ENCODE measurements at places on chromosomes 4 and X.
A peak's percentile ranks its signal among the peaks of the same experiment; 100 is the strongest.

DNA sequence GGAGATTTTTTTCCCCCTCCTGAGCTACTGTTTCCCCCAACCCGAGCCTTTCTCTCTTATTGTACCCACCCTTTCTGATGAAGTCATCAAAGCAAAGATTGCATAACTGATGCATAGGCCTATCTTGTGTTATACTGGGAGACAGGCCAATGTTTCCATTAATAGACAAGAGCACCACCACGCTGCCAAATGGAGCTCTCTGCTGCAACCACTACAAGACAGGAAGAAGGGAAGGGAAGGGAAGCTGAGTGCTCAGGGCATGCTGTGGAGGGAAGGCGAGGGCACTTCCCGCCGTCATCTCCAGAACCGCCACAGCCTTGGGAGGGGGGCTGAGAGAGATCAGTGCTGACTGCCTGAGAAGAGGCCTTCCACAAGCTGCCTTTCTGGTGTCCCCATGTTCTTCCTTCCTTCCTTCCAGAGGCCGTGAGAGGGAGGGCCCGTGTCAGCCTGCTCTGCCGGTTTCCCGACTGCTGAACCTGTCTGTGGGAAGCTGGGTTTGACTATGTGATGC, 75.0 kb downstream of the MGST2 start:
- no peak for DNase-seq

GRCh38 chr4:141636082-141636770, at the start of gene IL15:
TSS of gene IL15 (plus strand) at chr4:141636583. CDS start at chr4:141719465, 82,882 bp downstream.
- DNase-seq, result peak; percentile 56

DNA sequence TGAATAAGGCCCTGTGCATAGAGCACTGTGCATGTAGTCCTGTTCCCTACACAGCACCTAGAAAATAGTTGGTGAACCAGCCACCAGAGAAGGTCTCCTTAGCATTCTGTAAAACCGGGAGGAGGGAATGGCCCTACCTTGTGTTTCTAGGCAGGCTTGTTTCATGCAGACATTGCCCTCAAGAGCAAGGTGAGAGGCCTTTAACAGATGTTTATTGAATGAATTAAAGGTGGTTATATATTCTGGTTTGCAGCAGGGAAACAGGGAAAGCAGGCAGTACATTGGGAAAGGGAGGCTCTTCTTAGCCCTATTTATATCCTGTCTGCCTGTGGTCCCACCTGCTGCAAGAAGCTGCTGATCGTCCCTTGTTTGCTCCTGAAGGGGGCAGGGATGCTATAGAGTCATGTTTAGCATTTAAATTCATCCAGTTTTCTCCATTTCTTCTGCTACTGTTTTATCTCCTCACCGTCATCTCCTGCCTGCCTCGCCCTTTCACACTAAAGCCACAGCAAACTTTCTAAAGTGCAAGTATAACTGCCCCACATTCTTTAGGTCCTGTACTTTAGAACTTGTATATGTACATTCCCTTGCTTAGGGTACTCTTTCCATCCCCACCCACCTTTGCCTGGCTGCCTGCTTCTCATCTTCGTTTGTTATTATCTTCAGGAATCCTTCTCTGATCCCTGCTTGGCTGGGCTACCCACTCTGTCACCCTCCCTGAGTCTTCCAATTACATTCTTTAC, 60.3 kb downstream of the EGF start:
- no peak for DNase-seq

DNA sequence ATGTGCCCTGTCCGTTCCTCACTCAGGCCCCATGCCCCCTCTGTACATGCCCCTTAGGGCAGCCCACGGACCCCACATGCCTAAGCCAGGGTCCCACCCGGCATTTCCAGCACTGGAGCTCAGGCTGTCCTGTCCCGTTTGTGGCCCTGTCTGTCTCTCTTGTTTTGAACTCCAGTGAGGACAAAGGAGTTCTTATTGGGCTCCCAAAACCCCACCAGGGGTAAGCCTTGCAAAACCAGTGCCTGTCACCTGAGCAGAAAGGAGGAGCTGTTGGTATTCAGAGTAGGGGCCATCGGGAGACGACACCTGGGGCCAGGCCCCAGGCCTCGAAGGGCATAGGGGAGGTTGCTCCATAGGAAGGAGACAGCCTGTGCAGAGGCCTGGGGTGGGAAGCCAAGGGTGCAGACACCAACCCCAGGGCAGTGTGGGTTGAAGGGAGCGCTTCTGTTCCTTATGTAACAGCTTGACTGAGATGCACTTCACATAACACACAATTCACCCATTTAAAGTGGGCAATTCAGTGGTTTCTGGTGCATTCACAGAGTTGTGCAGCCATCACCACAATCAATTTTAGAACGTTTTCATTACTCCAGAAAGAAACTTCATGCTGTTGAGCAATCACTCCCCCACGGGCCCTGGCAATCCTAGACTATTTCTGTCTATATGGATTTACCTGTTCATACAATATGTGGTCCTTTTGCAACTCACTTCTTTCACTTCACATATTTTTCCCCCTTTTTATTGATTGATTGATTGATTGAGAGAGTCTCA, 31.7 kb downstream of the MAN2B2 start:
- DNase-seq, result no peak

DNA sequence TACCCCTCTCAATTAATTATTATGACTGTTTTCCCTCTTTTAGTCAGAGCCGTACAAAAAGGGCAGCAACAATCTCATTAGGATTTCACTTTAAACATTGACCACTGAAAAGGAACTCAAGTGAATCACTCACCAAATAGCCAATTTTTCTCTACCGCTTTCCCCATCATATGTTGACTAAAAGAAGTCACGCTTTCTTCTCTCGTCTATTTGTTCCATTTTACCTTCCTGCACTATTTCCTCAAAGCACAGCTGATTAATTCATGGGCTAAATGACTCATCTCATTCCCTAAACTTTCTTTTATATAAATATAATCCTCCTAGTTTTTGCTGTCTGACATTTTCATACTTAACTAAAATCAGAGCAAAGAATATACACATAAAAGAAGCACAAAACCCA, 8.2 kb downstream of the MID1 start:
- DNase-seq, result no peak

GRCh38 chr4:176210101-176210500, 14.7 kb upstream of the SPATA4 start:
- DNase-seq, result no peak

GRCh38 chr4:54898056-54898562, 227.3 kb downstream of the KDR start:
- DNase-seq, result no peak

DNA sequence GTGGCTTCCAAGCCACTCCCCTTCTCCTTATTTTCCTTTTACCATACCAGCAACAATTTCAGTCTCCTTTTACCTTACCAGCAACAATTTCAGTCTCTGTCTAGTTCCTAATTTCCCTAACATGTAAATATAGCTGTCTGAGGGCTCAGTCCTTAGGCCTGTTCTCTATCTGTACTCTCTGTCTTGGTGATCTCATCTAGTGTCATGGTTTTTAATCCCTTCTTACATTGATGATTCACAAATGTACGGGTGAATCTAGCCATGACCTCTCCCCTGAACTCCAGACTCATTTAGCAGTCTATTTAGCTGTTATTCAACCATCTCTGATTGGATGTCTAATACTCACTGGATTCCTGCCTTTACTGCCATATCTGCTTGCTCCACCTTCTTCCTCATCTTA, 7.2 kb downstream of the IL15 start:
- DNase-seq, result no peak

GRCh38 chrX:18666614-18667013, 5.3 kb downstream of the RS1 start:
- no peak for DNase-seq

GRCh38 chr4:95093936-95094929, 336.5 kb downstream of the BMPR1B start:
- DNase-seq, result no peak

GRCh38 chrX:4059893-4060292, 346.4 kb upstream of the PRKX start:
- no peak for DNase-seq

- DNase-seq, result no peak
These were observed 9.0 kb downstream of the ART3 start for GRCh38 chr4:76083386-76083988.

GRCh38 chr4:105120626-105121025, 26.1 kb upstream of the TET2 start:
- DNase-seq, result no peak

DNA sequence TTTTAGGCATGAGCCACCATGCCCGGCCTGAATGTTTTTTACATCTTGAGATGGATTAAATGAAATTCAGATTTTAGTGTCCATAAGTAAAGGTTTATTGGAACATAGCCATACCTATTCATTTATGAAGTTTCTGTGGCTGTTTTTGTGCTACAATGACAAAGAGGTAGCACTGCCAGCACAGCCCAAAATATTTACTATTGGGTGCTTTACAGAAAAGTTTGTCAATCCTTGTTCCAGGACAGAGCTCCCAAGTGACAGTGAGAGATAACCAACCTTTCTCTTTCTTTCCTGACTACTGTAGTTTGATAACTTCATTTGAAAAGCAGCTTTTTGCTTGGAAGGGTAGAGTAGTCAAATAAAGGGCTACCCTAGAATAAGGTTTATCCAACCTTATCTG, 116.2 kb downstream of the CAMK2D start:
- no peak for DNase-seq

DNA sequence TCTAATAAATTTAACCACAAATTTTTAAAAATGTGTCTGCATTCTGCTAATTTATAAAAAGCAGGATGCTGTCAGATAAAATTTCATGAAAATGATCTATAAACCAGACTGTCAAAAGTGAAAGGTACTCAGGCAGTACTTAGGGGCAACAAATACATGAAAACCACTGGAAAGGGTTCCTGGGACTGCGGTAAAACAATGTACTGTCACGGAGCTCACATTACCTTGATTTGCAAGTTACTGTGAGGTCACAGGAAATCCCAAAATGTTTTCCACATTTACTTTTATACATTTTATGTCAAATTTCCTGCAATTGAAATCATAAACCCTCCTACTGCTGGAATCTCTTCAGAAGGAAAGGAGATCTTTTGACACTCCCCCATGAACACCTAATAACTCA, 45.3 kb downstream of the SHISA3 start:
- no peak for DNase-seq

- no peak for DNase-seq
These were observed 111.5 kb downstream of the GNL3L start for GRCh38 chrX:54641530-54641929.

GRCh38 chr4:87100168-87100567, 120.2 kb downstream of the KLHL8 start:
- DNase-seq, result no peak

DNA sequence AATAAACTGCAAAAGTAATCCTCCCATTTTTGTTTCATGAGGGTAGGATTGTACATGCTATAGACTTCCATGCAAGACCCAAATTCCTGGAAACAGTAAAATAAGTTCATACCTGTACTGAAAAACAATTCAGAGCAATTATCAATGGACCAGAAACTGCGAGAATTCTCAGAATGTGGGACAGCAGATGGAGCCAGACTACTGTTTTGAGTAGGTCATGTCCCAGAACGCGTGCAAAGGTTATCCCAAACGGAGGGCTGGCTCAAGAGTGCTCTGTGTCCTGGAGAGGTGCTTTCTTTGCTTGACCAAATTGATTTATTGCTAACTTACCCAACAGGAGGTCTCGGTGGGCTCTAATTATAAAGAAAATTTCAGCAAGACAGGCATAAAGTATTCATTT, 1.7 kb upstream of the MAGEH1 start:
- DNase-seq, result no peak

DNA sequence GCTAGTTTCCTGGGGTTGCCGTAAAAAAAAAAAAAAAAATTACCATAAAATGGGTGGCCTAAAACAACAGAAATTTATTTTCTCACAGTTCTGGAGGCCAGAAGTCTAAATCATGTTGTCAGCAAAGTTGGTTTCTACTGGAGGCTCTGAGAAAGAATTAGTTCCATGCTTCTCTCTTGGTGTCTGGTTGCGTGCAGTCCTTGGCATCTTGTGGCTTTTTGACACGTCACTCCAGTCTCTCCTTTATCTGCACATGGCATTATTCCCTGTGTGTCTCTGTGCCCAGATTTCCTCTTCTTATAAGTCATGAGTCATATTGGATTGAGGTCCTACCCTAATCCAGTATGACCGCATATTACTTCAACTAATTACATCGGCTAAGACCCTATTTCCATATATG, 38.7 kb downstream of the SPATA4 start:
- DNase-seq, result no peak

DNA sequence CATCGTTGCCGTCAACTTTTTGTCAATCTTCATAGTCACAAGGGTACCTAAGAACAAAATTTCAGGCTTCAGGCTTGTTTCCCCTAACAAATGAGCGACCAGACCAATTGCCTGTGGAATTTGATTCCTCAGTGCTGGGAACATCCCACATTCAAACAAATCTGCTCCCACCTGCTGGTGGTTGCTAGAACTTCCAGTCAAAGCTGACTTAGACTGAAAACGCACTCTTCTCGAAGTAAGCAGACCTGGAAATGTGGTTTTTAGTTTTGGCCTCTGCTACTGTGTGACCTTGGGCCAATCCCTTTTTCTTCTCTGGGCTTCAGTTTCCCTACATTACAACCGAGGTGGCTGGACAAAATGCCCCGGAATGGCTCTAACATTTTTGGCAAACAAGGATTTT, 1.8 kb upstream of the GABRQ start:
- DNase-seq, result no peak

- no peak for DNase-seq
These were observed 35.1 kb downstream of the EPHA5 start for GRCh38 chr4:65635051-65635821.

DNA sequence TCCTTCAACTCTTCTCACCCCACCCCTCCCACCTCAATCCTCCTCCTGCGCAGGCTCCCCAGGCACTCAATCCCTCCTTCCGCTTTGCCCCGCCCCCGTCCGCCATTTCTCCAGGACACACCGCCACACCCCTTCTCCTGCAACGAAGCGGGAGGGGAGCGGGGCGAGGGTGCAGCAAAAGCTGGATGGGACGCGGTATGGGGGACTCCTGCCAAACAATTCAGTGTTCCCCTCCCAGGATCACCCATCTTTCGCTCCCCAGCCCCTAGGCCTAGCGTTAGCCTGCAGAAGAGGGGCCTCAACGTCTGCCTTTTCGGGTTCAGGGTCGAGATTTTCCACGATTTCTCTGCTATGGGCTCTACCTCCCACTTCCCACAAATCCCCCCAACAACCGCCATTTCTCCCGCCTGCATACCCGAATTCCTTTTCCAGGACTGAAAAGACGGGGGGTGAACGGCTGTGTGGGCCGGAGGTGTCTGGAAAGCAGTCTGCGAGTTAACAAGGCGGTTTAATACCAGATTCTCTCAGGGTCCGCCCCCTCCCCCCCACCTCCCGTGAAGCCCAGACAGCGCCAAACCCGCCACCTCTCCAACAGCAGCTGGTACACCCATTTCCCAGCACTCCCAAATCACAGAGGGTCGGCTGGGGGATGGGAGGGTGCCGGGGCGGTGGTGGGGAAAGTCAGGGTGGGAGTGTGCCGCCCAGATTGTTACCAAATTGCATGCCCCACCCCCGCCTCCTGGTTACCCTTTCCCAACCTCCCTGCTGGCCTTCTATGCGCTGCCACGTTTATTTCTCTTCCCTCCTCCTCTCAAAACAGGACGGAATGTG, 774 bp downstream of the ARMCX2 start:
- peak; percentile 44 for DNase-seq

GRCh38 chr4:53366301-53366716, 448 bp upstream of the SCFD2 start:
- no peak for DNase-seq
